ENCODE measurements at places on chromosomes 1 and 21.

- no peak for DNase-seq
Observed at GRCh38 chr1:230026139-230026538, 40.9 kb upstream of the GALNT2 start.

GRCh38 chr1:32763221-32763620 is 53.9 kb downstream of the YARS1 start:
- no peak for DNase-seq

DNA sequence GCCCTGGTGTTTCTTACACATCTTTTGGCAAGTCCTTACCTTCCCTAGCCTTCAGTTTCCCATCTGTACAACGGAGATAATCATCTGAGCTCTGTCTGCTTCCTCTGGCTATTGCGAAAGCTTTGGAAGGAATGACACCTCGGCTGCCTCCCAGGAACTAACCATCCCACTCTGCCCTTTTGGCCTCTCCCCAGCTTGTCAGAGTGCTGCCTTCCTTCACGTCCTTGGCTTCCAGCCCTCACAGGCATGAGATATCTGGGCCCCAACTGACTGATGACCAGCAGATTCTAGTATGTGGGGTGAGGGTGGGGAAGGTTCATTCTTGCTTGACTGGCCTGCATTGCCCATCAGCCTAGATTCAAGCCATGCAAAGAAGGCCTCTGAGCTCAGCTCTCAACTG is 253.1 kb upstream of the FGGY start:
- DNase-seq, result no peak

GRCh38 chr1:206705191-206705590 is 20.5 kb downstream of the MAPKAPK2 start:
- no peak for DNase-seq

DNA sequence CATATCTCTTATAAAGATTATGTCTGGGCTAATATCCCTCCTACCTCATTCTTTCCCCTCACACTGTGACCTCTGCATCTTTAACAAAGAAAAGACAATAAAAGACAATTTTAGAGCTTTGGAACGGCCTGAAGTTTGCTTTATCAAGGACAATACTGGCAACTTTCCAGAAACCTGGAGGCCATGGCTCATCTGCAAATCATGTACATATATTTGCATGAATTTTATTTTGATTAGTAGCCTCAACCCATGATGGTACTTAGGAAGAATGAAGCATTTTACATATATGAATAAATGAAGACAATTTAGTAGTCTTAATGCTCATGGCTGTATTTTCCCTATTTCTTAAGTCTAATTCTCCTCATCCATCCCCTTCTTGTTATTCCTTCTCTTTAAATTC is 612.2 kb upstream of the CXADR start:
- DNase-seq, result no peak

- no peak for DNase-seq
Observed at GRCh38 chr1:27861436-27861835, 10.9 kb upstream of the THEMIS2 start.

- DNase-seq, result peak; percentile 56
Observed at GRCh38 chr1:227780101-227781044, 35.1 kb upstream of the PRSS38 start.

DNA sequence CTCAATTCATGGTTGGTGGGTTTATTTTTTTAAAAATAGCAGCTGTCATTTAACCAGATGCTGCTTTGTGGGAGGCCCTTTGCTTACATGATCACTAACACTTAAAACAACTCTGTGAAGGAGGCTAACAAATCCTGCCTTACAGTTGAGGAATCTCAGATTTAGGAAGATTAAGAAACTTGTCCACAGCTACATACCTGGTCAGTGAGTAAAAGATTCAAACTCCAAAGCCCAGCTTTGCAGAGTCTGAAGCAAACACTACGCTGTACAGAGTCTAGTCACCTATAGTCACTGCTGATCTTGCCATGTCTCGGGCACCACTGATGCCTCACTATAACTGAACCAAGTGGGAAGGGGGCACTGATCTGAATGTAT is 535.4 kb downstream of the SMYD3 start:
- no peak for DNase-seq

DNA sequence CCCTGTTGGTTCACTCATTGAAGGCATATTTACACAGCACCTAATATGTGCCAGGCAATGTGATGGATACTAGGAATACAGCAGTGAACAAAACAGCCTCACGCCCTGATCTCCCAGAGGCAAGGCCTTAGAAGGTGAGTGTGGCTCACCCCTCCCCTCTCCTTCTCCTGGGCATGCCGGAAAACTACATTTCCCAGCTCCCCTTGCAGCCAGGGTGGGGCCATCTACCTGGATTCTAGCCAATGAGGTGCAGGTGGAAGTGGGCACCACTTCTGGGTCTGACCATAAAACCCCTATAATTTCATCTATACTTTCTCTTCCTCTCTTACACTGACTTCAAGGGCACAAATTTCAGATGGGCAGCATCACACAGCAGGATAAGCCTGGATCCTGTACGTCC is 63.8 kb downstream of the FBXO2 start:
- DNase-seq, result no peak

GRCh38 chr1:178962853-178963711 is 62.6 kb upstream of the FAM20B start:
- DNase-seq, result peak; percentile 31

DNA sequence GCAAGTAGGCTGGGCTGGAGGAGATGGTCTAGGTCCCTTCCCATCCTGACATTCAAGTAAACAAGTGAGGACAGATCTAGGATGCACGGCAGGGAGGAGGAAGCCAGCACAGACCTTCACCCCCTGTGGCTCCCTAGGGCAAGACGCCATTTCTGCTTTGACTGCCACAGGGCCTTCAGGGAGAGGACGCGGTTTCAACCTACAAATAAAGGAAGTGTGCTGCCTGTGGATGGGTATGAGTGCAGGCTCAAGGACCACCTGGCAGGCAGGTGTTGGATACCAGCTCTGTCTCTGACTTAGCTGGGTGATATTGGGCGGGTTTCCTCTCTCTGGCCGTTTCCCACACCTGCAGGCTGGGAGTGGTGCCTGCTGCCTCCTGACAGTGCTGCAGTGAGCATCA is 16.2 kb downstream of the SLC2A1 start:
- no peak for DNase-seq

Data from type B pancreatic cell (in vitro differentiated cells).